ENCODE measurements at places on chromosomes 3 and 15.

DNA sequence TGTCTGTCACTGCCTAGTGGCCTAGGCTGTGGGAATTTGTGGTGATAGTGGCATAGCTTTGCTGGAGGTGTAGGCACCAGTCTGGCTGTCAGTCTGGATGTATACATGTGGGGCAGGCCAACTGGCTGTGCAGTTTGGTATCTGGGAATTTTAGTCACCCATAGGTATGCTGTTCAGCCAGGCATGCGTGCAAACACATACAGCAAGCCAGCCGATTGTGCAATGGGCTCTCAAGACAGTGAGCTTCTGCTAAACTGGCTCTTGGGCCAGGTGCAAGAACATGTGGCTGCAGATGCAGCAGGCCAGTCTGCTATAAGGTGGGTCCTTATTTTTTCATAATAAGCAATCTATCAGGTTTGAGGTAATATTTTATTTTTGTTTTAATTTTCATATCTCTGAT, 87.1 kb upstream of the PLSCR5 start:
- no peak for DNase-seq

DNA sequence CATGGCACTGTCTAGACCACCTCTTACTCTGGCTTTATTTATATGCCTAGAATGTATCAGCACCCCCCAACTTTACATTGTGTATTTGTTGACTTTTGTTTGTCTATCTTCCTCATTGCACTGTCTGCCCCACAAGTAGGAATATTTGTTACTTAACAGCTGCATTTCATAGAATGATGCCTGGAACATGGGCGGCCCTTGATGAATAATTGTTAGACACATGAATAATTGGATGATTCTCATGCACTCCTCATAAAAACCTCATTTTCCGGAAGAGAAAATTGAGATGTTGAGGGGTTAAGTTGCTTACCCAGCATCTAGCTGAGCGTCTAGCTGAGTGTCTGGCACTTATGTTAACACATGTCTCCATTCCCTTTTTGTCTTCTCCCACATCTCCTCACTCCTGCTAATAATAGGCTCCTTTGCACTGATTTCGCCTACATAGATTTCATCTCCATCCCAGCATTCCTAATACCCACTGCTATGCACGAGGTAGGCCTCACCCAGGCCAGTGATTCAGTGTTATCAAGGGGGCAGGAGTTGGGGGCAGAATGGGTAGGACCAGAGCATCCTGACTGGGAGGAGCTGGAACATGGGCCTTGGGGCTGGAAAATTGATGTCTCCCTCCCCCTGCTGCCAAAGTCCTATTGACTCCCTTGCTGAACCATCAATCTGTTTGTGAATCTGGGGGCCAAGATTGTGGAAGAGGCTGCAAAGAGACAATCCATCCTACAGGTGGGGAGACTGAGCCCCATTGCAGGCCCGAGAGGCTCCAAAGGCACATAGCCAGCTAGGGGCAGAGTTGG, 7.8 kb upstream of the WNT7A start:
- DNase-seq, result no peak

DNA sequence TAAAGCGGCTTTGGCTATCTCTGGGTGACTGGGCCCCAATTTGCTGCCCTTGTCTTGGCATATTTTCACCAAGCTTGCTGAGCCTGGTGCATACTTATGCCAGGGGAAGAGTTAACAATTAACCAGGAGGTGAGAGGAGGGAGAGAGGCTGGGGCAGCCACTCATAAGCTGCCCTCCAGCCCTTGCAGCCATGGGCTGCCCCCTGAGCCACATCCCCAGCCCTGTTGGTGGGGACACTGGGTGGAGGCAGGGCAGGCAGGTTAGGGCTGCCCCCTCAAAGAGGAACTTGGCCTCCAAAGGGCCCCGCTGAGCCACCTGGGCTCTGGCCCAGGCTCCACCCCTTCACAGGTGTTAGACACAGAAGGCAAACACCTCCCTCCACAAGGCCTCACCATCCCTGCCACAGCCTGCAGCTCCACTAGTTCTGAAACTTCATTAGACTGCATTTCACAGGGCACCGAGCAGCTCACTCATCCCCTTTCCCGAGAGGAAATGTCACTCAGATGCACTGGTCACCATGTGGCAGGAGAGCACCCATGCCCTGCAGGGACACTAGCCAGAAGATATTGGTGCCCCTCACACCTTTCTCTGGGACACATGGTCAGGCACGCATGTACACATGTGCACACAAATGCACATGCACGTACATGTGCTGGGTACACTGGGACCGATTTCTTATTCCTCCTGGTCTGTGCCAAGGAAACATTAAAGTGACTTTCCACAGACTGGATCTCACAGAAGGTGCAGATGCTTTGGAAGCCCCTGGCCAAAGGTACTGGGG, 20.2 kb downstream of the AMOTL2 start:
- no peak for DNase-seq

- no peak for DNase-seq
Observed at GRCh38 chr3:97021778-97022177, 207.4 kb downstream of the EPHA6 start.

DNA sequence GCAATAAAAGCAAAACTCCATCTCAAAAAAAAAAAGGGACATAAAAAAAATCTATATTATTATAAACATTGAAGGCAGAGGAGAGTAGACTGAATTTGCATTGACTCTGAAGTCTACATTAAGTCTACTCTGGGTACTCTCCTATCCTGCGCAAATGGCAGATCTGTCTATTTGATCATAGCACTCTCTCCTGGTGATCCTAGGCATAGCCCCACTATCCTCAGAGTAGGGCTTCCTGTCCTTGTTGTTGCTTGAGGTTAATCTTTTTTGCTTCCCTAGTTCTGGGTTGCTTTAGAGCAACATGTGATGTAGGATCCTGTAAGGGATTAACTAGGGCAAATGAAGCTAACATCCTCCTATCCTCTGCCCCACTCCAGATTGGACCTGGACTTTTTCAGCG, 82.1 kb upstream of the LRRFIP2 start:
- no peak for DNase-seq

GRCh38 chr3:134086616-134087015, 56.9 kb upstream of the SLCO2A1 start:
- DNase-seq, result no peak

GRCh38 chr3:139481116-139481515, 4.8 kb upstream of the RBP2 start:
- DNase-seq, result no peak

GRCh38 chr3:46098319-46098761, 71.1 kb upstream of the XCR1 start:
- DNase-seq, result no peak

DNA sequence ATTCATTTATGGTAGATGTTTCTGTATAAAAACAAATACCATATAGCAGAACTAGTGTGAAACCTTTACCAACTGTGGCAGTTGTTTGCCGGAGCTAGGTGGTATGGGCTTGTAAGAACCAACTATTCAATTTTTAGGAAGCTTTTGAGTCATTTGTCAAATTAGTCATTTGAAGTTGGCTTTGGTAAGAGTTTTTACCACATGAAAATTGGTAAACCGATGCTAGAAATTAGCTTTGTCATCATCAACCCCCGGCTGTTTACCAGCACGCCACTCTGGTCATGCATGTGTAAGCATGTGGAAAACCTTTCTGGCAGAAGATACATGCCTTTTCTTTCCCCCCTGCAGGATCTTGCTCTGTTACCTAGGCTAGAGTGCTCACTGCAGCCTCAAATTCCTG, 63.3 kb downstream of the IL1RAP start:
- no peak for DNase-seq

DNA sequence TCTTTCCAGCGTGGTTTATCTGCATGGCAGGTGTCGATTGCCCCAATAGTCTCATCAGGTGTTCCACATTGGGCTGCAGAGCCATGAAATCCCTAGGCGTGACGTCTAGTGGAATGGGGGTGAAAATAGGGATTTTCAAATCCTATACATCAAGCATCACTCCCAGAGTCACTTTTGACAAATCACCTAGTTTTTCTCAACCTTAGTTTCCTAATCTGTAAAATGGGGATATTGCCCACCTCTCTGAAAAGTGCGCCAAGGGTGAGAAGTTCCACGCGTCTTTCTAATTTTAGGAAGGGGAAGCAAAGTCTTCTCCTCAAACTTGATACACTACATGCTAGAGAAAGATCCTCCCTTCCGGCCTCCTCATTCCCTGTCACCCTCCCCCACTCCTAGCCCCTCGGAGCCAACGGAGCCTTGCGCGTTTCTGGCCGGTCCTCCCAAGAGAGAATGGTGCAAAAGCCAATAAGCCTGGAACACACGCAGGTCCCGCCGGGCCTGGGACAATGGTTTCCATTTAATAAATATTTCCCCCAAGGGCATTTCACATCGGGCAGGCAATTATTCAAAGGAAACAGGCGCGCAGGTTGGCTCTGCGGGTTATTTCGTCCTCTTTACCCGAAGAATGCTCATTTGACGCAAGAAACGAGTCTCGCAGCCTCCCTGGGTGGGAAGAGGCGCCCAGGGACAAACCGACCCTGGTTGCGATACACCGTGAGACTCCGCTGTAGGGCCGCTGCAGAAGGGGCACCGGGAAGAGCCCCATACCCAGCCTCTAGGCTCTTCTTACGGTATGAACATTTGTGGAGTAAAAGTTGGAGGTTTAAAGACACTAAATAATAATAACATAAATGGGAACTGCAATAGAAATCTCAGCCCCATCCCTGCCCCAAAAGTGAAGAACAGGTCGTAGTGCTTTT, 1.2 kb upstream of the SOX14 start:
- no peak for DNase-seq

DNA sequence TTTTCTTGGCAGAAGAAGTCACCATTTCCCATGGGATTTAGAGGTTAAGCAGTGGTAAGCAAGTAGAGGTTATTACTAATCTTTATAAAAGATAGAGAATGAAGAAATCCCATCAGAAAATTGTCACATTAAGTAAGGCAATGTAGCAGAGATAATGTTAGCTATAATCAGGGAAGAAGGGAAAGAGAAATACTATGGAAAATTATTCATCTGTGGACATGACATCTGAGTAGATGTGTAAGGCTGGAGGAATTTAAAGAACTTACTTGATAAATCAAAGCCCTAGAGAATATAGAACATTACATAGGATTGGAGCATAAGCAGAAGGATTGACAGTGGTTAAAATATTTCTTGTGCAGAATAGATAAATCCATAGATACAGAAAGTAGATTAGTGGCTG, 553.1 kb upstream of the CBLB start:
- DNase-seq, result no peak

GRCh38 chr3:153439780-153440179, 277.8 kb downstream of the RAP2B start:
- no peak for DNase-seq

DNA sequence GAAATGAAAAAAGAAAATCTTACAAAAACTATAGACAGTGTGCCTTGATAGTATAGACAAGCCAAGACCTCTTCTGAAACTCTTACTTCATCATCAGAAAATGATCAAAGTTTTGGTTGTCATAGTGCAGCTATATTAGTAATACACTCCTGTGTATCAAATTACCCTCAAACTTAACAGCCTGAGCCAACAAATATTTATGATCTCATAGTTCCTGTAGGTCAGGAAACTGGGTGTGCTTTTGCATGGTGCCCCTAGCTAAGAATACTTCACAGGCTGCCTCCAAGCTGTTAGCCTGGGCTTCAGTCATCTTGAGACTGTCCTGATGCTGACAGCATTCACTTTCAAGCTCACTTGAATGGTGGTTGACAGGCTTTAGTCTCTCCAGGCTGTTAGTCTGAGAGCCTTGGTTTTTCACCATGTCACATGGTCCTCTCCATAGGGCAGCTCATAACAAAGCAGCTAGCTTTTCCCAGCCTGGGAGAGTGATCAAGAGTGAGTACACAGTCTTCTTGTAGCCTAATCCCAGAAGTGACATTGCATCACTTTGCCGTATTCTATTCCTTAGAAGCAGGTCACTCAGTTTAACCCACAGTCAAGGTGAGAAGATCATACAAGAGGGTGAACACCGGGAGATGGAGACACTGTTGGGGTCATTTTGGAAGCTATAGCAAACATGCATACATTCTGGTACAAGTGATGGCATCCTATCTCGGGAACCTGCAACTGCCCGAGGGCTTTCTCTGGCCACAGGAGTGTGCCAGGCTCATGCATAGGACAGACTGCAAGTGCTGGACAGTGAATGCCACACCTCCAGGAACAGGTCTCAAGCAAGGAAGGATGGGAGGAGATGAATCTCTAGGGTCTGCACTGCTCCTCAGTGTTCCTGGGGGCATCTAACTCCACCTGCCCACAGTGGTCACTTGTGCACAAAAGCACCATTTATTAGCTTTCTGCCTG, 173.4 kb upstream of the CADPS start:
- no peak for DNase-seq

GRCh38 chr3:189301479-189301878, 129.7 kb downstream of the TPRG1 start:
- DNase-seq, result no peak

GRCh38 chr3:56792193-56792592, 9.6 kb downstream of the ARHGEF3 start:
- DNase-seq, result no peak

DNA sequence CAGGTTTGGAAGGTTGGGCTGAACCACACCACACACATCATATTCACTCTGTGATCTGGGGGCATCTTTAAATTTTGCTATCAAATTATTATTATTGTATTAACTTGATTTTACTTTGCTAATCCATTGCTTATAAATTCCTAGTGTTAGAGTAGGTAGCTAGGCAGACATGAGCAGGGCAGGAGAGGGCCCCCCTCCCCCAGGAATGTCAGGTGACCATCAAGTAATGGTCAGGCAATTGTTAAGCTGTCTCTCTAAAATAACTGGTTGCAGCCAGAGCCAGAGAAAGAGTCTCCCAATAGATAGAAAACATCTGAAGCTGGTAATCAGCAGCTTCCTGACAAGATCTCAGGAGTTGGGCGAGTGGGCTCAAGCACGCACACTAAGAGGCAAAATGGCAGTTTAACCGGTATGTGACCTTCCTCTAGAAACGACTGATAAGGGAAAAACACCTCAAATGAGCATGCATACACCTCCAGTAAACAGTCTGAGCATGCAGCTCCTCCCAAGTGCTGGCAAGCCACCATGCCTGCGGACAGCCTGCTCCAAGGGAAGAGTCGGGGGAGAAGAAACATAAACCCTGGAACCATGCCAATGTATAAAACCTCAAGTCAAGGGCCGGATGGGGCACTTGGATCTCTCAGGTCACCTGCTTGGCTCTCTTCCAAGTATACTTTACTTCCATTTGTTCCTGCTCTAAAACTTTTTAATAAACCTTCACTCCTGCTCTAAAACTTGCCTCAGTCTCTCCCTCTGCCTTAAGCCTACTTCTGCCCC, 3.1 kb upstream of the CXCR6 start:
- no peak for DNase-seq

- DNase-seq, result no peak
Observed at GRCh38 chr3:68878322-68878721, 54.0 kb downstream of the TAFA4 start.

DNA sequence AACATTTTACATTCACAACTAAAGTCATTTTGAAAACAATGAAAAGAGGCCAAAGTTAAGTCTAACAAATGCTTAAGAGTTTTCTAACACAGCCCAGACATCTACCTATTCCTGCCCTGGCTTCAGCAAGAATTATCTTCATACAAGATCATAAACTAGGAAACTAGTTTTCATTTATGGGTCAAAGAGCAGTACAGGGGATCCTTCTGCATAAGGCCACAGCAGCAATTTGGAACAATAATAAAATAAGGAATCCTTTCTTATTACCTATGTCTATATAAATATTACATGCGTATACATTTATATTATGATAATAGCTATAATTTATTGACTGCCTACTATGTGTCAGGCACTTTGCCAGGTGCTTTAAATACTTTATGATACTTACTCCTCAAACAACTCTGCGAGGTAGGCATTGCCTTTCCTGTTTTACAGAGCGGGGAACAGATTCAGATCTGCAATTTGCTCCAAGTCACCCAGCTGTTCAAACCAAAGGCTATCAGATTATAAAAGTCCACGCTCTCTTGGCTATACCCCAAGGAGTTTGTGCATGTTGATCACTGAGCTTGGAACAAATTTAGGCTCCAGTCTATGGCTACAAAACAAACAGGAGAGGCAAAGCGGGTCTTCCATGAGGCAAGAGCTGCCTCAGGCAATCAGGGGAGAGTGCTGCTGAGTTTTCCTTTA, 196.4 kb downstream of the RORA start:
- no peak for DNase-seq

All from stimulated activated CD8-positive, alpha-beta memory T cell treated with anti-CD3 and anti-CD28 coated beads, Interleukin-7, amount 100 ng/mL, for 1 hour (primary cell).